ENCODE measurements at places on chromosomes 1 and 21.

- DNase-seq = no peak
Measured at GRCh38 chr1:54764922-54765561, 719 bp upstream of the PARS2 start.

DNA sequence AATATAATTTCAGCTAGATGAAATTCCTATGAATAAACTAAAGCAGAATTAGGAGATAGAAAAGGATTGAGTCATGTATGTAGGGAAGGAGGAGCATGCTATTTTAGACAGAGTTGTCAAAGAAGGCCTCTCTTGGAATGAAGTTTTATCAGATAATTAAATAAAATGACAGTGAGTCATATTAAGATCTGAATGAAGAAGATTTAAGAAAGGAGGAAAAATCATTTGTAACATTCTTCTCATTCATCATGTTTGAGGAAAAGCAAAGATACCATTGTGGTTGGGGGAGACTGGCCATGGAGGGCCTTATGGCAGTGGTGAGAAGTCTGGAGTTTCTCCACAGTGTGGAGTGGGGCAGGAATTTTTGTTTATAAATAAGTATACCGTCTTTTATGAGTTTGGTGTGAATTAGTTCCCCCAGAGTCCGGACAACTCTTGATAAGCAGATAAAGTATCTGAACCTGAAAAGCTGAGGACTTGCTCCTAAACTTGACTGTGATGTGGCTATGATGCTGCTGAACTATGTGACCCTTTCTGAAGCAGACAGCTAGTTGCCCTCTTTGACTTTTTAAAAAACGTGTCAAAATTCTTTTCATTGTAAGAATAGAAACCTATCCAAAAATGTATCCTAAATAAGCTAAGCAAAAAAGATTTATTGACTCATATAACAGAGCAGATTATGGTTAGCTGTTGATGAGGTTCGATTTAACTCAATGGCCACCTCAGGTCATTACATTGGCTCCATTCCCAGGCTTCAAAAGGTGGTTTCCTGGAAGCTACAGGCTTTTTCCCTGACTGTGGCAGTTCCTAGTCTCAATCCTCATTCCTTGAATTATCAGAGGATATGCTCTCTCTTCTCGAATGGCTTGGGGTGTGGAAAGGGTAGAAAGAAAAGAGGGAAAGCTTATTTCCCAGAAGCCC lies 90.8 kb downstream of the LHX9 start:
- DNase-seq = no peak

DNA sequence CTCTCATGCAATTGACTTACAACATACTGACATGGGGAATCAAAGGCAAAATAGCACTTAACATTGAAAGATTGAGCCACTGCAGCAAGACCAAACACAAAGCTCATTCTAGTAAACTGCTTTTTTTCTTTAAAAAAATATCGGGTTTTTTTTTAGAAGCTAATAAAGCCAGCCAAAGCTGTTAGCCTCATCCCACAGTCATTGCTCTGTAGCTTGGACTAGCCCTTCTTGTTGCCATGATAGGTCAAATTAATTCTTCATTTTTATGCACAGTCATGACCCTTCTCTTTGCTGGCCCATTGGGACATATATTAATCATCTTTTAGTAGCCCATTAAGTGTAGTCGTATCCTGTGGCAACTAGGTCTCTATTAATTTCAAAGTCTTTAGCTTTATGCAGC lies 231.3 kb downstream of the ADGRL2 start:
- DNase-seq = no peak

DNA sequence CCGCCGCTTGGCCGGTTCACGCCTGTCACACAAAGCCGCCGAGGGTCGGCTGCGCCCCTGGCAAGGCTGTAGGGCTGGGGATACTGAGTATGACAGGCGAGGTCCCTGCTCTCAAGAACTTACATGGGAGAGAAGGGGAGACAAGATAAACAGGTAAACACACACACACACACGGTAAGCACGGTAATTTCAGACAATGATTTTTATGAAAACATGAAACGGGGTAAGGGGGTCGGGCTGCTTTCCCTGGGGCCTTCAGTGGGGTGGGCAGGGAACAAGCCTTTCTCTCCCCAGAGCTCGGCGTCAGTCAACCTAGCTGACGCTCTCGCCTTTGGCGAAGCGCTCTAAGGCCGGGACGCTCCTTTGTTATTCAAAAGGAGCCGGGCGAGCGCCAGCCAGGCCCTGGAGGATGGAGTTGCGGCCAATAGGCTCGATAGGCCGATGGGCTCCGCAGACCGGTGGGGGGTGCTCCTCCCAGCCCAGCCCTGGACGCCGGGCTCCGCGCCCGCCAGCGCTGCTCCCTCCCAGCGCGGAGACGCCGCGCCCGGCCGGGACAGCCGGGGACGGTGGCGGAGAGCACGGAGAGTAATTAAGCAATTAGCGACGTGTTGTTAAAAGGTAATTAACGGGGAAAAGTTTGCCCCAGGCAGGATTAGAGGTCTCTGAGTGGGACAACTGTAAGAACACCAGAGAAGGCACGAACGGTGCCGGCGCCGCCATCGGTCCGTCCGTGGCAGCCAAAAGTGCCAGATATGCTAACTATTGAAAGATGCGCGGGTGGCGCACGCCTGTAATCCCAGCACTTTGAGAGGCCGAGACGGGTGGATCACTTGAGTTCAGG lies 950 bp upstream of the INKA2 start:
- peak; percentile 71 for DNase-seq

GRCh38 chr21:41481191-41481590 lies 26.8 kb downstream of the TMPRSS2 start:
- DNase-seq = no peak

DNA sequence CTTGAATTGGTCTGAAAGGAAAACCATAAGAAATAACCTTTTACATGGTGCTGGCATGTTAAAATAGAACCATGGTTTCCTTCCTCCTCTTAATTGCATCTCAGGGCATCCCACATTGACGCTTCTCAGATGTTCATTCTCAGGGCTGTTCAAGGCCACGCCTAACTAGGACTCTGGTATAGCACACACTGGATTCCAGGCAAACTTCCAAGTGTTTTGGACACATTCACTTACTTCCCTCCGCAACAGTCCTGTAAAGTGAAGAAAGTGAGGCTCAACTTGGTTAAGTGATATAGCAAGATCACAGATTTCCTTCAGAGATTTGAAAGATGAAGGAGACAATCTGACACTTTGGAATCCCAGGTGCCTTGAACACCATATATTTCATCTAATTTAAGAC lies 244.8 kb downstream of the DUSP10 start:
- no peak for DNase-seq

- DNase-seq = no peak
Measured at GRCh38 chr1:216346526-216346925, 76.7 kb downstream of the USH2A start.

- no peak for DNase-seq
Measured at GRCh38 chr1:11281518-11282331, 8.7 kb downstream of the UBIAD1 start.

DNA sequence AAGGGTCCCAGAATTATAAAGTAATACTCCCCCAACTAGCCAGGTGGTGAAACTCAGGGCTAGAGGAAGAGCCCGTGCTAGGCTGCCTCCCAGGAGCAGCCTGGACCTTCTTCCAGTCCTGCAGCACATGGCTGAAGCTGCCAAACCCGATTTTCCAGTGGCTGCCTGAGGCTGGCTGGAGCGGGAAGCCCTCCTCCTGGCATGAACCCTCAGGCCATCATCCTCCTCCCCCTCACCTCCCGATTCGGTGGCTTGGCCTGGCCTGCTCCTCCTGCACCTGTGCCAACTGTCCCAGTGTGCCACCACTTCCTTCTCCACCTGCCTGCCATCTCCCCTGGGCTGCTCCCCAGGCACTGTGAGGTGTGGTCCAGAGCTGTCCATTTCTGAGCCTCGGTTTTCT lies 3.0 kb upstream of the TSPAN1 start:
- DNase-seq = peak; percentile 89

DNA sequence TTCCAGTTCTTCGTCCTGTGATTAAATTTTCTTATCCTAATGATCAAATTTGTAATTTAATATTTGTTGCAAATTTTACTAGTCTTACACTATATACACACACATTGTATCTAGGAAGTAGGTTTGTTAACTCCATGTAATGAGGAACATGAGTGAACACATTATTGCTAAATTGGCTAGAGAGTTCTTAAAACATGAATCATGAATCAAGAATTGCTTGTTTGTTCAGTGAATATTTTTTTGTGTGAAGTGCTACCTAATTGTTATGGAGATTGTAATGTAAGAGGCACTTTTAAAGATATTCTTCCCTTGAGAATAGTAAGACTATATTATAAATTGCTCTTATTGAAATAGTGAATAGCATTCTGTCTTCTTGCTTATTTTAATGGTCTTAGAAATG lies 4.6 kb downstream of the GPSM2 start:
- no peak for DNase-seq

DNA sequence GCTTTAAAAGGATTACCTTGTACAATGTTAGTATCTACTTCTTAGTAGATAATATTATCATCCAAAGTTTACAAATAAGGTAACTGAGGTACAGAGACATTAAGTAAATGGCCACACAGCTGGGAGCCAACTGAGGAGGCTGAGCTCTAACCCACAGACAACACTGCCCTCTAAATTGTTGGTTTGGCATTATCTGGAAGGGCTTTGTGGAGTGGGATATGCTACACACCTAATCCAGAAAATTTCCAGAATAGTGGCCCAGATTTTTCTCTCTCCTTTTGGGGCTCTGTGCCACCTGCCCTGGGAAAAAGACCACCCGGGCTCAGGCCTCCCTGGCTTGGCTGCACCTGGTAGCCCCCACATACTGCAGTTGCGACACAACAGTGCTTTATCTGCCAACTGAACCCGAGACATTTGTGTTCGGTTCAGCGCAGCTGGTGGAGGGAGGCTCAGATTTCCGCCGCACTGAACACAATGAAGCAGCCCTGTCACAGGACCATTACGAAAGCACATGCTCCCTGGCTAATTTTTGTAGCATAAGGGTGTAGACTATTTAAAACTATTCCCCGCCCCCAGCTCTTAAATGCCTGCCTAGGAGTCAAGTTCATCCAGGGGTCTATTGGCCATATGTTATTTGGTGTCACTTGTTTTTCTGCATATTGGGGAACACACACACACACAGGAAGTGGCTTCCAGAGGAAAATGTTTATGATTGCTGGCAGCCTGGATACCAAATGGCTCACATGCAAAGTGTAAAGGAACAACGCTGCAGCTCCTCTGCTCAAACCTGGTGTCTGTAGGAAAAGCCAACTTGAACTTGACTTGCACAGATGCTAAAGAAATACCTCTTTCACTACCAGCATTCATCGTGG lies 92.3 kb upstream of the ESRRG start:
- DNase-seq = peak; percentile 10

- DNase-seq = no peak
Measured at GRCh38 chr21:46009951-46010705, 28.6 kb downstream of the COL6A1 start.

DNA sequence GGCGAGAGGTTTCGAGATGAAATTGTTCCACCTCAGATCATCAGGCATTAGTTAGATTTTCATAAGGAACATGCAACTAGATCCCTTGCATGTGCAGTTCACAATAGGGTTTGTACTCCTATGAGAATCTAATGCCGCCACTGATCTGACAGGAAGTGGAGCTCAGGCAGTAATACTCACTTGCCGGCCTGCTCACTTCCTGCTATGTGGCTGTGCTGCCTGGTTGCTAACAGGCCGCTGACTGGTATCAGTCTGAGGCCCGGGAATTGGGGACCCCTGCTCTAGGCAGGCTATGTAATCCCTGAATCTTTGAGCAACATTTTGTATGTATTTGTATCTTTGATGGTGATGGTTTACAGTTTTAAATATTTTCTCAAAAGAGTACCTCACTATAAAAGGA lies 32.5 kb downstream of the XKR8 start:
- no peak for DNase-seq

DNA sequence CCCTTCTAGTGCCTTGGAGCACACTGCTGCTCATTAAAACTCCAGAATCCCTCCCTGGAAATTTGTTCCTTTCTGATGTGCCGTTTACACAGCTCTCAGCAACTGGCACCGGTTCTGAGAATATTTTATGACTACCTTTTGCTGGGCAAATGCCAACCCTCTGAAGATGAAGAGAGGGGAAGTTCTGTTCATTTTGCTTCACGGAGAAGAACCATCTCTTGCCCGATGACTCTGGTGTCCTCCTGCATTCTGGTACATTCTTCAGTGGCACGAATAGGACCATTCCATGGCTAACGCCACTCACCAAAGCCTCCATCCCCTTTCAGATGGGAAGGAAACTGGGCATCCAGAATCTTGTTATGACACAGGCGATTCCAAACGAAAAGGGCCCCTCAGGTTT lies 96.2 kb upstream of the SIM2 start:
- DNase-seq = no peak

GRCh38 chr1:83516369-83516768 lies 482.6 kb downstream of the TTLL7 start:
- DNase-seq = no peak

- no peak for DNase-seq
Measured at GRCh38 chr1:234188454-234188792, 184.8 kb upstream of the COA6 start.

- no peak for DNase-seq
Measured at GRCh38 chr1:85427849-85428248, 37.1 kb downstream of the DDAH1 start.

DNA sequence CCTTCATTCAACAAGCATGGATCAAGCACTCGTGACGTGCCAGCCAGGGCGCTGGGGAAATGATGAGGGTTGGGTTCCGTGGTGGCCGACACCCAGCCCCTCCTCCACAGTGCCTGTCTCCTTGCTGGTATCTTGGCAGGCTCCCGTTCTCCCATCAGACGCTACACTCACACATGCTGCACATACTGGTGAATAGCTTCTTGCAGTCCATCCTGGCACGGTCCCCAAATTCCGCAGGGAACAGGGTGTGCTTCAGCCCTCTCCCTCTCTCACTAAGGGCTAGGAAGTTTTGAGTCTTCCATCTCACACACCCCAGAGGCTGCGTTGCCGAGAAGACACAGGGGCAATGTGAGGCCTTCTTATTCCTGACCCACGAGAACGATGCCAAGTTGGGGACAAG lies 10.1 kb upstream of the MEF2D start:
- DNase-seq = no peak

DNA sequence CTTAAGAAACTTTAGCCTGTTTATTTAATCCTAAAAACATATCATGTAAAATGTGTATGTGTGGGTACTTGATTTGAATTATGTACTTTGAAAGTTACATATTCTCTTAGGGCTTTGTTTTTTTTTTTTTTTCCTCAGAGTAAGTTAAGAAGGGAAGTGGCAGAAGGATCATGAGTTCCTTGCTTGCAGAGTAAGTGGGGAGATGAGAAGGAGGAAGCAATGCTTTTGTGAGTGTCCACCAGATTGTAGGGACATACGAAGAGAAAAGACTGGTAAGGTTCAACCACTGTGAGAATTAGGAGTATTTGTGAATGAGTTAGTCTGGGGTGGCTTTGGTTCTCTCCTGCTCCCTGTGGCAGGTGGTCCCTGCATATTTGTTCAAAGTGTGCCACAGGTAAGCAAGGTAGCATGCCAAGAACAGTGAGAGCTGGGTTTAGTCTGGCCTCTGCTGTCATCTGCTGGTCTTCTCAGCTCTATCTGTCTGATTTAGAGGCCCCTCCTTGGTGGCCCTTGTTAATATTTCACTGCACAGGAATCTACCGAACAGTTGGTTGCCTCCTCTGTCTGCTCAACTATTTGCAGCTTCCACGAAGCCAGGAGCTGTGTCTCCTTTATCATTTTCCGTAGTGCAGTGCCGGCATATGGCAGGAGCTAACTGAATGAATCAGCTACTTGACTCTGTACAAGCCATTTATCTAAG lies 9.5 kb downstream of the DNM3 start:
- no peak for DNase-seq

All from NCI-H510A (cell line).